PC-9 (cell line): ENCODE measurements at places on chromosomes 4 and X. TPM values are rescaled to one million over a fixed set of nuclear protein-coding genes. Genes with fewer than 3 reads are reported as not detected.

Gene EOLA1
- 24.3 and 25.1 TPM in 2 replicates for total RNA-seq

DNA sequence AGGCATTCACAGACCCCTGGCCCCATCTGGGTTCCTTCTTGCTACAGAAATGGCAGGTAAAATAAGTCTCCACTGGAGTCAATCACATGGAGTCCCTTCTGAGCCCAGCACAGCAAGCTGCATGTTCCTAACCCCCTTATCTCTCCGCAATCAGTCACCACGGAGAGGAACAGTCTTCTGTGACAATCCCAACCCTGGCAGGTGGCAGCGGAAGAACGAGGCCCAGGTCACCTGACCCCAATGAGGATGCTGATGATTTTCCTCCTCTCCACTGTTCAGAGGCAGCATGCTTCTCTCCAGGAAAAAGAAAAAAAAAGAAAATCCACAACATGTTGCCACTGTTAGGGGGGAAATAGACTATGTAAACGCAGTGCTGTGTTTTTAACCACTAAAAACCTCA lies 50.1 kb downstream of the TSPAN5 start:
- H3K4me3 ChIP-seq = no peak overlapping the region
- no peak for DNase-seq
- no peaks in the 10 kb centered on the region for H3K27me3 ChIP-seq
- H3K4me1 ChIP-seq = no peaks in the 10 kb centered on the region
- no peaks in the 10 kb centered on the region for H3K36me3 ChIP-seq

DNA sequence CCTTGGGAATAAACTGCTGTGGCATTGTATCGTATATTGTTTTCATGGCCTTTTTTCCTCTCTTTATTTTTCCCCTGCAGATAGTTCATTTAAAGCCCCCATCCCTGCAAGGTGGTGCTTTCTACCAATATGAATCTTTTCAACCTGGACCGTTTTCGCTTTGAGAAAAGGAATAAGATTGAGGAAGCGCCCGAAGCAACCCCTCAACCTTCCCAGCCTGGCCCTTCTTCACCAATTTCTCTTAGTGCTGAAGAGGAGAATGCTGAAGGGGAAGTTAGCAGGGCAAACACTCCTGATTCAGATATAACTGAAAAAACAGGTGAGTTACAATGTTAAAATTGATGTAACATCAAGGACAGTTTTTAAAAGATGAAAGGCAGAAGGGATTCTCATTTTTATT lies 601 bp downstream of the SMARCAD1 start:
- no peak for DNase-seq
- H3K27ac ChIP-seq = peak overlapping the region; percentile 82
- H3K4me1 ChIP-seq = peaks cover 17% of the 10 kb centered on the region; the same call in 1 of the 2 replicates
- H3K4me3 ChIP-seq = peak overlapping the region; percentile 90

GRCh38 chr4:30854531-30854930 lies 134.4 kb downstream of the PCDH7 start:
- no peaks in the 10 kb centered on the region for H3K27me3 ChIP-seq
- DNase-seq = no peak
- H3K4me1 ChIP-seq = no peaks in the 10 kb centered on the region
- H3K36me3 ChIP-seq = no peaks in the 10 kb centered on the region

GRCh38 chr4:43837171-43837570 lies 611.4 kb downstream of the KCTD8 start:
- DNase-seq = no peak
- H3K27ac ChIP-seq = no peak overlapping the region
- H3K4me1 ChIP-seq = no peaks in the 10 kb centered on the region
- H3K36me3 ChIP-seq = no peaks in the 10 kb centered on the region
- no peaks in the 10 kb centered on the region for H3K27me3 ChIP-seq

DNA sequence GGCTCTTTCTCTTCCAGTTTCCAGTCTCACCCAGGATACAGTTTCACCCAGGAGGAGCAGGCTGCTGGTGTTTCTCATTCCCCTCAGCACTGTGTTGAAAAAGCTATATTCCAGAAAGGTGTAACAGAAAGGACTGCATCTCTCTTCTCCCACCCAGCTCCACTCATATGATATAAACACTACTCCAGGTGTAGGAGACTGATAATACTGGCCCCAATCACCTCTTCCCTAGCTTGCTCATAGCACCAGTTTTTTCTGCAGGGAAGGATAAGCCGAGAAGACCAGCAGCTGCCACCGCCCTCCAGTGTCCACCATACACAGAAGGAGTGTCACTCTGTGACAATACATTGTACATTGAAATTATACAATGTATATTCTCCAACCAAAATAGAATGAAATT lies 105.5 kb upstream of the STK26 start:
- H3K36me3 ChIP-seq = no peaks in the 10 kb centered on the region
- H3K4me1 ChIP-seq = peaks cover 32% of the 10 kb centered on the region
- no peak overlapping the region for H3K4me3 ChIP-seq
- no peak for DNase-seq
- H3K27ac ChIP-seq = no peak overlapping the region

GRCh38 chr4:70895405-70895804 lies 6.8 kb upstream of the MOB1B start:
- no peaks in the 10 kb centered on the region for H3K27me3 ChIP-seq
- DNase-seq = no peak
- no peak overlapping the region for H3K4me3 ChIP-seq
- no peaks in the 10 kb centered on the region for H3K36me3 ChIP-seq
- H3K27ac ChIP-seq = no peak overlapping the region

DNA sequence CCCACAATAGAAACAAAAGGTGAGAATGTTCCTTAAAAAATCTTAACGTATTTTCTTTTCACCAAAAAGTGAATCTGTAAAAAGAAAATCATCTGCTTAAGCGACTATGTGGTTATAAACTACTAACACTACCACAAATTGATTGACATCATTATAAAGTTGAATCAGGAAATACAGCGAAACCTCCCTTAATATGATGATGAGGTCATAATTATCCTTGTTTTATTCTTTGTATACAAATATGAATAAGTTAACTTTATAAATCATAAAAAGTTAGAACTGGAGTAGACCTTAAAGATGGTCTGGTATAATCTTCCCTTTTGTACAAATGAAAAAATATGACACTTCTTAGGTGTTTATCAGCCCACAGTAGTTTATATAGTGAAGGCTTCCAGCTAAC lies 35.6 kb downstream of the NFKB1 start:
- no peak for DNase-seq
- H3K27me3 ChIP-seq = no peaks in the 10 kb centered on the region
- no peak overlapping the region for H3K4me3 ChIP-seq
- no peaks in the 10 kb centered on the region for H3K36me3 ChIP-seq
- H3K4me1 ChIP-seq = no peaks in the 10 kb centered on the region

- no peak for DNase-seq
- no peaks in the 10 kb centered on the region for H3K27me3 ChIP-seq
- no peaks in the 10 kb centered on the region for H3K36me3 ChIP-seq
- no peaks in the 10 kb centered on the region for H3K4me1 ChIP-seq
- H3K4me3 ChIP-seq = no peak overlapping the region
Measured at GRCh38 chr4:143400082-143400481, 63.4 kb downstream of the GAB1 start.
